ENCODE measurements at places on chromosomes 1 and 21.

DNA sequence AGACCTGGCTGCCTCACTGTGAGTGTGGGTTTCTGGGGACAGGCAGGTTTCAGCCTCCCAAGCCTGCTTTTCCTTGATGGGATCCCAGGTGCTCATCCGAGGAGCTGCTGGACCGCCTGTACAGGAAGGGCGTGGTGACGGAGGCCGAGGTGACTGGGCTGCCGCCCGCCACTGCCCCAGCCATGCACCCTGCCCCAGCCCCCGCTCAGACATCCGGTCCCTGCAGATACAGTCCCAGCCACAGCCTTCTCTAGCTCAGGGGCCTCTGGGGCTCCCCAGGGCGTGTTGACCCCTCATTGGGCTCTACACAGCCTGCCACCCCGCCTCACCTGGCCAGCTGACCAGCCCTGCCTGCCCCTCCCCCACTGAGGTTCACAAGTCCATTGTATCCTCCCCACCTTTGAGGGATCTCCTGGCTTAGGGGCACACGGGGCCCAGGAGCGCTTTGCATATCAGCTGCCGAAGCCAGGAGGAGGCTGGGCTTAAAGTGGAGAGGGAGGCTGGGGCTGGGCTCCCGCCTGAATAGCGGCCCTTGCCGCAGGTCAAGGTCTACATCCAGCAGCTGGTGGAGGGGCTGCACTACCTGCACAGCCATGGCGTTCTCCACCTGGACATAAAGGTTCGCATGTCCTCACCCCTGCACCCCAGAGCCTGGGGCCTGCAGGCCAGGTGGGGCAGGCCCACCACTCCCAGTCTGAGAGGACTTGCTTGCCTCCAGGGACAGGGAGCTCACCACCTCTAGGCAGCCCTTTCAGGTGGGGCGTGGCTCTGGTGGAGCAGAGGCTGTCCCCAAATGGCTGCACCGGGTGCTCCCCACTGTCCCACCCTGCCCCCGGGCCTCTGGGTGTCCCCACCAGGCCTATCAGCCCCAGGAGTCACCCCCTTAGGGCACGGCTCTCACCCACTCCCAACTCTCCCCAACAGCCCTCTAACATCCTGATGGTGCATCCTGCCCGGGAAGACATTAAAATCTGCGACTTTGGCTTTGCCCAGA lies 38.5 kb downstream of the TRIM11 start:
- no peak for DNase-seq

DNA sequence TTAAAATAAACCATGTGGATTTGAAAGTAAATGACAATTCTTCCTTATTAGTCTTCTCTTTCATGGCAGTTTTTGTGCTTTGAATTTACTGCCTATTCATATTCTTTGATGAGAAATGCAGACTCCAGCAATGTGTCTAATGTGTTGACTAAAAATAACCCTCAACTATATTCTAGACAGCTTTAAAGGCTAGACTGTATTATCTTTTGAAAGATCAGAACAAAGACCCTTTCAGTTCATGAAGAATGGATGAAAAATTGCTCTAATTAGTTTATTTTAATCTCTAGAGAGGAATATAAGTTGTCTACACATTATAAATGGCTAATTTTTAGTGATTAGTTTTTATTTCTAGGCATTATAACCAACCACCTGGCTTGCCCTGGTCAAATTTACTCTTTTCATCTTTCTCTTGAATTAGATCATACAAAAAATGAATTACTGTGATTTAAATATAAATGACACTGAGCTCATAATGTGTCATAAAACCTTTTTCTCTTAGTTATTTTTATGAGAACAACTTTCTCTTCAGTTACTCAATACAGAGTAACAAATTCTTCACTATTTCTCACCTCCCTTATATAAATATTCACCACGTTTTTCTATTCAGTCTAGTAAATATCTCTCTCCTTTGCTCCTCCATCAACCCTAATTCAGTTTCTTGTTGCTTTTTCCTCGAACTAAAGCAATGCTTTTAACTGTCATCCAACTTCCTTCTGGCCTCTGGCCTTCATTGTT lies 428.5 kb upstream of the TMPRSS15 start:
- DNase-seq, result no peak

- peak; percentile 22 for DNase-seq
These were observed 629 bp downstream of the TAF5L start for GRCh38 chr1:229625071-229625914.

GRCh38 chr1:219189952-219190351 lies 16.3 kb downstream of the LYPLAL1 start:
- DNase-seq, result no peak

DNA sequence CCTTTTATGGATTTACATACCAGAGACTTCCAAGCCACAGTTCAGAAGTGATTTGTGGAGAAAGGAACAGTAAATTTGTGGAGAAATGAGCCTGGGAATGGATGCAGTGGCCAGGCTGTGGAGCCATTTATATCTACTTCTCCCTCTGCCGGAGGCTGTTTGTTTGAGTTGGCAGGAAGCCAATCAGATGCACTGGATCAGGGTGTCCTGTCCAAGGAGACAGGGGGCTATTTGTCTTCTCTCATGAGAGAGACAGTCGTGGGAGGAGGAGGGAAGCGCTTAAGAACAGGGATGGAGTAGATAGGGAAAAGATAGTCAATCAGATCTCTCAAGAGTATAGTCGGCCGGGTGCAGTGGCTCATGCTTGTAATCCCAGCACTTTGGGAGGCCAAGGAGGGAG lies 2.8 kb upstream of the HAPLN2 start:
- no peak for DNase-seq

DNA sequence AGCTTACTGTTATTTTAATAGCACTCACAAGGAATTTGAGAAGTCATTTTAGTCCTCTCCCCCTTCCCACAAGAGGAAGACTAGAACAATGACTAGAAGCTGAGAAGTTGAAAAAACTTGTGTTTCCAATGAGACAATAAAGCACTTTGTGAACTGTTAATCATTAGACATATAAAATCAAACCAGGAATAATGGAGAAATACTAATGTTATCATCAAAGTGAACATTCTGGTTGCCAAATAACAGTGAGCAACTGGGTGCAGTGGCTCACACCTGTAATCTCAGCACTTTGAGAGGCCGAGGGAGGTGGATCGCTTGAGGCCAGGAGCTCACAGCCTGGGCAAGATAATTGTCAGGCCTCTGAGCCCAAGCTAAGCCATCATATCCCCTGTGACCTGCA lies 54.0 kb upstream of the RASAL2 start:
- no peak for DNase-seq

- DNase-seq, result no peak
These were observed 22.9 kb upstream of the IFNAR2 start for GRCh38 chr21:33206771-33207281.

DNA sequence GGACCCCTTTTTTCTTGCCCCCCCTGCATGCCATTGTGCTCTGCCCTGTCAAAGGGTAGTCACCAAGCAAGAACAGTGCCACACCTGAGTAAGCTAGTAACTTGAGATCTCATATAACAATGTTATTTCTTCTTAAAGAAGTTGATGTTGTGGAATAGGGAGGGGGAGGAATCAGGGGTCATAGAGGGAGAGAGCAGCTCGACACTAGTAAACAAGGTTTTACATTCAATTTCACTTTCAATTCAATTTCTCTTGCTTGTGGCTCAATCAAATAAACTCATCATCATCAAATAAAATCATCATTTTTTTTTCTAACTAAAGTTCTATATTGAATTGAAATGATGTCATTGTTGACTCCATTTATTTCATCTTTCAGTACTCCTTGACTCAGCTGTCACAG lies 106.4 kb downstream of the CRB1 start:
- DNase-seq, result no peak

- DNase-seq, result no peak
These were observed 35.2 kb upstream of the SIPA1L2 start for GRCh38 chr1:232664844-232665777.

- no peak for DNase-seq
These were observed 18.7 kb downstream of the CTSK start for GRCh38 chr1:150789396-150789795.

DNA sequence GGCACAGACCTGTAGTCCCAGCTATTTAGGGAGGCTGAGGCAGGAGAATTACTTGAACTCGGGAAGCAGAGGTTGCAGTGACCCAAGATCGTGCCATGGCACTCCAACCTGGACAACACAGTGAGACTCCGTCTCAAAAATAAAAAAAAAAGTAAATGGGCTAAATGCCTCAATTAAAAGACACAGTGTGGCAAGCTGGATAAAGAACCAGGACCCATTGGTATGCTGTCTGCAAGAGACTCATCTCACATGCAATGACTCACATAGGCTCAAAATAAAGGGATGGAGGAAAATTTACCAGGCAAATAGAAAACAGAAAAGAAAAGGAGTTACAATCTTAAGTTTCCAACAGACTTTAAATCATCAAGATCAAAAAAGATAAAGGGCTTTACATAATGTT lies 40.3 kb downstream of the ACBD6 start:
- DNase-seq, result no peak

DNA sequence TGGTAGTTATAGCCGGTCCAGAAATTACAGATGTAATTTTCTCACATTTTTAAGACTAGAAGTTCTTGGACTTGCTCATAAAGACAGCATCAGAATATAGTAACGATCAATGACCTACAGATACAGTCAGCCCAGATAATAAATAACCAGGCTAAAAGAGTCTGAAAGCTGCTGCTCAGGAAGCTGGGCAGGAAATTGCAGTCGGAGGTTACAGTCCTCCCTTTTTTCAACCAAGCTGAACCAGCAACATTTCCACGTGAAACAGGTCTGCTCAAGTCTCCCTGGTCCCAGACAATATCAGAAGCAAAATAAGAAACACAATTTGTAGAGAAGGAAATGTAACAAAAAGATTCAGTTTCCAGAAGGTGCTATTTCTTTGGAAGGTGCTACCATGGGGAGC lies 457.4 kb downstream of the SIPA1L2 start:
- DNase-seq, result no peak

DNA sequence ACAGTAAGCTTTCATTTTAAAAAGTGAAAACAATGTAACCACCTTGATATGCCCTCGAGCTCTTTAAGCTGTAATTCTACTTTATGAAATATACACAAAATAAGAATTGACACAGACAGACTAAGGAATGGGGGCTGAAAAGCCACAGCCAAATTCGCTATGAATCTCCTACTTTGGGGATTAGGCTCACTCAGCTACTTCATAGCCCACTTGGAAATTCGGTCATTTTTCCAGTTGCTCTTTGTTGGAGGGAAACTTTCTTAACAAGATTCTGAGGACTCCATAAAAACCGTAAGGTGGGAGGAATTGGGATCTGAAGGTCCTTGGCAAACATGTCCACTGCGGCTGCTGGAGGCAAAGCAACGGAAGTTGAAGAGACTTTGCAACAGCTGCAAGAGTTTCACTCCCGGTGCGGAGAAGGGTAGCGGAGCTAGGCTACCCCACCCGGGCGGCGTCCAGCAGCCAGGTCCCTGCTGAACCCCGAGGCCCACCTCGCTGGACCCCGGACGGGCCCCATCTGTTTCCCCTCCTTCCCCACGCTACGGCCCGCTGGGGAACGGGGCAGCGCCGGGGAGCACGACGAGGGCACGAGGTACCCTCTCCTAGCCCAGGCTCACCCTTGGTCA lies 634 bp downstream of the MYCBP start:
- peak; percentile 55 for DNase-seq

GRCh38 chr1:17819129-17819802 lies 64.1 kb downstream of the ACTL8 start:
- no peak for DNase-seq

GRCh38 chr1:174828264-174828663 lies 171.5 kb upstream of the CACYBP start:
- DNase-seq, result no peak

- no peak for DNase-seq
These were observed 38.0 kb downstream of the NUAK2 start for GRCh38 chr1:205283270-205284147.

DNA sequence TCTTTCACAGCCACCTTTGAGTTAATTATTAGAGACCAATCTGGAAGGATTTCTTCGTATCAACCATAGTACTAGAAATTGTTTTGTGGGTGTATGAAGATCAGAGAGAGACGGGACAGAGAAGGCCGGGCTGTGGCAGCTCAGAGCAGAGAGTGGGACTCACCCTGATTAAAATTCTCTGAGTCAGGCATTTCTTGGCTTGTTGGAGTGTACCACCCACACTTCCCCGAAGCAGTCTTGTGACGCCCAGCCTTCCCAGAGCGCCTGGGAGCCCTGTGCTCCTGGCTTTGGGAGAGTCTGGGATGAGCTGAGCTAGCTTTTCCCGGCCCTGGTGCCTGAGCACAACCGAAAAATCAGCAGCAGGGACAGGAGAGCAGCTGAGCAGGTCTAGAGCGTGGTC lies 19.4 kb downstream of the PLEKHM2 start:
- no peak for DNase-seq

DNA sequence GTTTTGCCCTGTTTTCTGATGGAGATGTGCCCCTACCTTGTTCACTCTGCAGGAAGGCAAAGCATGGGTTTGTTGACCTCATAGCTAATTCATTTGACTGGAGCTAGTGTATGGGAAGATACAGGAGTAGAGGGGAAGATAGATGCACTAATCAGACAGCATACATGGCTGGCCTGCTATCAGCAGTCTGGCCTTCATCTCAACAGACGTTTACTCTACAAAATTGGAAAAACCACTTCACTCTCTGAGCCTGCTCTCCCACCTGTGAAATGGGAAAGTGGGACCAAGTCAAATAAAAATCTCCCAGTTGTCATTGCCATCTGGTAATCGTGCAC lies 235.2 kb upstream of the RAB4A start:
- DNase-seq, result no peak

- no peak for DNase-seq
These were observed 381.6 kb downstream of the SIPA1L2 start for GRCh38 chr1:232248276-232248820.

DNA sequence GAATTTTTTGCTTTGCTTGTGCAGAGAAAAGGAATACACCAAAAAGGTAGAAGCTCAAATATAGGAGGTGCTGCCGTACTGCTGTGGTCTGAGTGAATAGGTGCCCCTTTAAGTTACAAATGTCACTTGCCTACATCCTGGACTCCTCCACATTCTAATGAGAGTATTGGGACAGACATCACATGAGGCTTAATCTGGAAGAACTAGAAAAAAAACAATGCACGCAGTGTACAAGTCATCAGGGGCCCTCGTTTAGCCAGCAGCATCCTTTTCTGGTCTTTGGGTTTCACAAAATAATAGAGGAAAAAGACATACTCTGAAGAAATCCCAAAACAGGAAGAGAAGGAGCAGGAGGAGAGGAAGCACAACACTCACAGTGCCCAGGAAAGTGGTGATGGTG lies 89.3 kb downstream of the SLC44A5 start:
- no peak for DNase-seq

DNA sequence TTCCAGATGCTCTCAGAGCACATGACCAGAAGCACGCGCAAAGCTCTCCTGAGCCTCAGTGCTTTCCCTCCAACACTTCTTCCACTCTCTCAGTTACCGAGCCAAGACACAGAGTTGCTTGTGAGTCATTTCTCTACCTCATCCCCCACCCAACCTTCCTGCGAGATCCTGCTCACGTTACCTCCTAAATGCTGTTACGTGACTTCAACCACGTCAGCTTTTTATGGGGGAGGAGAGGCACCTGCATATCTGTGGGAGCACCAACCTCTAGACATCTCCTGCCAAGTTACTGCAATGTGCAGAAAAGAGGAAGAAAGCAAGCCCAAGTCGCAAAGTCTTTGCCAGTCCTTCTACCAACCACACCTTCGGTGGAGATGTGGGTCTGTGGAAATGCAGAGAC lies 27.2 kb upstream of the ERG start:
- no peak for DNase-seq

- no peak for DNase-seq
These were observed 51.7 kb upstream of the ACADM start for GRCh38 chr1:75672528-75673393.

GRCh38 chr1:151819976-151820623 lies 11.5 kb downstream of the RORC start:
- DNase-seq, result no peak

GRCh38 chr1:20469406-20470076 lies 16.5 kb downstream of the CAMK2N1 start:
- no peak for DNase-seq

GRCh38 chr1:207754011-207754410 lies 2.2 kb downstream of the CD46 start:
- DNase-seq, result no peak

Measured in CD4-positive, alpha-beta T cell (primary cell).